Mesothelial cell of epicardium (in vitro differentiated cells): ENCODE measurements at places on chromosomes 1 and 21.
A peak's percentile ranks its signal among the peaks of the same experiment; 100 is the strongest.

DNA sequence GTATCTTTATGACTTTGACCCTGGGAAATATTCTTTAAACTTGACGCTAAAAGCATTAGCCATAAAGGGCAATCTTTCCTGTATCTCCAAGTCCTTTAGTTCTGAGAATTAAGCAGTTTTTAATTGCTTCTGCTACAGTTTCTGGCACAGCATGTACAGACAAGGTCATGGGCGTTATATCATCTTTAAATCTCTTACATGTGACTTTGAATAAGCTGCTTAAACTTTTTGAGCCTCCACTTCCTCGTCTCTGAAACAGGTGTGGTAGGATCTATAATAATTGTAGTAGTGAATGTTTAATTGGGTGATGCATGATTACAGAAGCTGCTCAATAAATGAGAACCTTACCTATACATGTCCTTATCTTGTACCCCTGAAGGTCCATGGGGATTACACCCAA is 153.4 kb downstream of the PLA2G4A start:
- DNase-seq = no peak

- DNase-seq = no peak
Observed at GRCh38 chr1:235409042-235409820, 42.0 kb downstream of the TBCE start.

- no peak for DNase-seq
Observed at GRCh38 chr1:210477328-210477924, 148.7 kb downstream of the HHAT start.

GRCh38 chr1:43206600-43207228 is 34.6 kb downstream of the CFAP57 start:
- DNase-seq = peak; percentile 71

GRCh38 chr1:230891413-230891812 is 23.1 kb upstream of the C1orf198 start:
- no peak for DNase-seq

DNA sequence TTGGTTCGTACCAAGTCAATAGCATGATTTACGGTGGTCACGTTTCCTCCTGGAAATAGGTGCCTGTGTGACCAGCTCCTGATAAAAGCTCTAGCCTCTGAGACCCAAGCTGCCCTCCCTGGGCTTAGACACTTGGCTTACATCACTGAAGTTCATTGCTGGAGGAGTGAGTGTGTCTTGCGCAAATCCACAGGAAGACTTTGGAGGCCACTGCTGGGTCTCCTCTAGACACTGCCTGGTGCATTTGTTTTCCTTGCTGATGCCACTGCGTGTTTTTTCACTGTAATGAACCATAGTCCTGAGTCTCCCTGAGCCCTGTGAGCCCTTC is 230.6 kb downstream of the DSCAM start:
- DNase-seq = no peak

GRCh38 chr1:212752252-212752933 is 39.2 kb downstream of the NSL1 start:
- no peak for DNase-seq

DNA sequence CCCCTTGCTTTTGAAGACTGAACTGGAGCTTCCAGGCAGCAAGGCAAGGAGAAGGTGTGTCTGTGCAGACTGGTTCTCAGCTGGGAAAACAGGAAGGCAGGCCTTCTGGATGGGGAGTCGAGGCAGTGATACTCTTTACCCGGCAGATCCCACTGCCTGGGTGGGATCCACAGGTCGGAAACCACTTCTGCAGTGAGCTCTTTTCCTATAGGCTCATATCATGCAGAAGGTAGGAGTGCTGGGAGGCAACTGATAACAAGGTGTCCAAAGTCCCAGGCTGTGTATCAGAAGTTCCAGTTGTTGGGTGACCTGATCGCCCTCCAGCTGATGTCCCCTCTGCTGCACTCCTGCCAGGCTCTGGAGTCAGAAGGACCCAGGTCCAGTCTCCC is 17.1 kb downstream of the ACOT11 start:
- DNase-seq = no peak

DNA sequence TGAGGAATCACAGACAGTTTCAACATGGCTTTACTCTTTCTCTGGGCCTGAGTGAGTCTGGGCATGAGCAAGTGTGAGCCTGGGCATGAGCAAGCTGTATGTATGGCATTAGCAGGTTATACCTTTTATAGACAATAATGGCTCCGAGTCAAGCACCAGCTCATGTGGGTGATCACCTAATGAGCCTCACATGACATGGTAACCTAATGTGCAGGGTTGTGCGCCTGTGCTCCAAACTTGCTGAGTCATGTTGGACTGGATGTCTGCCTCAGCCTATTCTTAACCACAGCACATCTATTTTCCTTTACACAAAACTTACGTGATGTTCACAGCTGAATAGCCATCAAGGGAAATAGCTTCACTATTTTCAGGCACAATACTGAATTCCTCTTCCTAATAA is 236.2 kb upstream of the NRIP1 start:
- no peak for DNase-seq

- peak; percentile 32 for DNase-seq
Observed at GRCh38 chr1:231420959-231421545, 1.0 kb downstream of the EGLN1 start.

GRCh38 chr1:41537788-41538351 is 53.4 kb upstream of the EDN2 start:
- DNase-seq = peak; percentile 35

DNA sequence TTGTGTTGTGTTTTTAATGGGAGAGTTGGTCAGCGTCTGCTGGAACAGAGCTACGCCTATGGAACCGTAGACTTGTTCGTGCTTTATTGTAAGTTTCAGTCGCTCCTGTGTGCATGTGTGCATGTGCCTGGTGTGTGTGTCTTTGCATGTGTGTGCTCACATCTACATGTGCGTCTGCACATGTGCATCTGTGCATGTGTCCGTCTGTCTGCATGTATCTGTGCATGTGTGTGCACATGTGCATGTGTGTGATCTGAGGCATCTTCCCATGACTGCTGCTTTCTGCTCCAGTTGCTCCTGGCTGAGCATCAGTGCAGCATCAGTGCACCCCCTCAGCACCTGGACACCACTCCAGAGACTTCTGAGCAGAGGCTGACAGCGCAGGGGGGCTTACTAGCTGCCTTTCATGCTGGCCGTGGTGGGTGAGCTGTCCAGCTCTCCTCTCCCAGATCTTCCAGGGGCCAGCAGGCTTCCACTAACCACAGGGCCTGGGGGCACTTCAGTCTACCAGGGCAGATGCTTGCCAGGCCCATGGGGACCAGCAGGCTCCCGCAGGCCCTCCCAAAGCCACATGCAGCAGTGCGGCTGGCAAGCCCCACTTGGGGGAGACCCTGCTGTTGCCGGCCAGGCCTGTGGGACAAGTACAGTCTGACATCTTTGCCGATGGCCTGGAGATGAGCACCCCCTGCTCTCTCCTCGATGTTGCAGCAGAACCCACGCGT is 47.8 kb upstream of the PCBP3 start:
- no peak for DNase-seq

GRCh38 chr1:89641781-89642180 is 8.9 kb downstream of the LRRC8C start:
- DNase-seq = no peak

DNA sequence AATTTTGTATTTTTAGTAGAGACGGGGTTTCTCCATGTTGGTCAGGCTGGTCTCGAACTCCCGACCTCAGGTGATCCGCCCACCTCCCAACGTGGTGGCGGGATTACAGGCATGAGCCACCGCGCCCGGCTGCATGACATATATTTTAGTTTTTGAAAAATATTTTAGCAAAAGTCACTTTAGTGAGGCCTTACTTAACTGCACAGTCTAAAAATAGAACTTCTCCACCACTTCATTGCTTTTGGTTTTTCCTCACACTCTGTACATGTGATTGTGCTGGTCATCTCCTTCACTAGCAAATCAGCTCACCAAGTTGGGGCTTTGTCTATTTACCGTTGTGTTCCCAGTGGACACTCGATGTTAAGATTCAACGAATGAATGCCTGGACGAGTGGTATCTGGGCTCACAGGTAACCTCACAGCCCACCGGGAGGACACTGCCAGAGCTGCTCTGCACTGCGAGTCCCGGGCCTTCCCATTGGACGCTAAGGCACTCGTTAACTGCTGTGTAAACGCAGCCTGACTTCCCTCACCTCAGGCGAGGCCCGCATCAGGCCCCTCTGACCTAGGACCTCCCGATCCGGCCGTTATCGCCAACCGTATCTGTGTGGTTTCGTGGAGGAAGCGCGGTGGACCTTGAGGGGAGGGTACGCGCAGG is 14.0 kb upstream of the ZNF692 start:
- DNase-seq = peak; percentile 37

DNA sequence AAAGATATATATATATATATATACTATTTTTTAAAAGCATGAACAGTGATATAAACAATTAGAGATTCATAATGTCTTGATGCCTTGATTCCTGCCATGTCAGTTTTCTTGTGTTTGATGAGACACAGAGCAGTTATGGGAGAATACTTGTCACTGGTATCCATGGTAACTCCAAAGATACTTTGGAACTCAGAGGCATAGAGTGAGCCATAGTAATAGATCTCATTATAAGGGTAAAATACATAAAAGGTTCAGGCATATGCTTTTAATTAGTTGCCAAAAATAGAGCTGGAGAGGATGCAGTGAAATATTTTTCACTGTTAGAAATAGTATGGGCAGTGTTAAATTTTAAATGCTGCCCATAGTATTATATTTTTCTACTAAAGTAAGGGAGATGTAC is 134.1 kb downstream of the SYT14 start:
- no peak for DNase-seq

GRCh38 chr1:239987103-239987745 is 104.5 kb upstream of the FMN2 start:
- no peak for DNase-seq

DNA sequence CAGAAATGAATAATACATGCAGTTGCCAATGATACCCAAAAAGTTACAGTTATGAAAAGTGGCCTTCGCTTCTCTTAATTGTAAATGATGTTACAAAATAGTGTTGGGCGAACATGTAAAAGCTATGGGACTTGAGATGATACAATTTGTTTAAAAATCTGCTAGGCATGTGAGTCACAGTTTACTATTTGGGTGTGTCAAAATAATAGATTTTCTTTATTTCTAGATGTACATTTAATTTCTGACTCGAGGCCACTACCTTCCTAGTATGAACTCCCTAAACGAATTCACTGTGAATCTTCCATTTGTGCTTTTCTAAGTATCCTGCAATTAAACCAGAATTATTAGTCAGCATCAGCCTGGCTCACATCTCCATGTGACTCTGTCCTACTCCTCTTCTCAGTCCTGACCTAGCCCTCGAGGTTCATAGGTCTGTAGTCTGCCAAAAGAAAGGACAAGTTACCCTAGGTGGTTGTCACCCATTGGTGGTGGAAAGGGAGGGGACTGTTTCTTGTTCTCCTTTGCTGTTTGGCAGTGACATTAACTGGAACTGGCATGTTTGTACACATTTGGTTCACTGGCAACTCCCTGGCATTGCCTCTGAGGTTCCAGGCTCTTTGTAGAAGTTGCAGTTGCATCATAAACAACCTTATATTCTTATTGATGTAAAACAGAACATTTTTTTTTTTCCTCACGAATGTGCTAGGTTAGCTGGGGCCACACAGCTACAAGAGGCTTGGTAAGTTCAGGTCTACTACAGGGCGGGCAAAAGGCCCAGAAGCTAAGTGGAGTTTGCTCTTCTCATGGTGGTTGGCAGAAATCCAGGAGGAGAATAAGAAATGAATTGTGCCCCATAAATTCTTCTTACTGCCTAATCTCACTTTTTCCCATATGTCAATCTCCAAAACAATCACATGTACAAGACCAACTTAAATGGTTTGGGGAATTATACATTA is 746.5 kb upstream of the ADAMTS5 start:
- no peak for DNase-seq

DNA sequence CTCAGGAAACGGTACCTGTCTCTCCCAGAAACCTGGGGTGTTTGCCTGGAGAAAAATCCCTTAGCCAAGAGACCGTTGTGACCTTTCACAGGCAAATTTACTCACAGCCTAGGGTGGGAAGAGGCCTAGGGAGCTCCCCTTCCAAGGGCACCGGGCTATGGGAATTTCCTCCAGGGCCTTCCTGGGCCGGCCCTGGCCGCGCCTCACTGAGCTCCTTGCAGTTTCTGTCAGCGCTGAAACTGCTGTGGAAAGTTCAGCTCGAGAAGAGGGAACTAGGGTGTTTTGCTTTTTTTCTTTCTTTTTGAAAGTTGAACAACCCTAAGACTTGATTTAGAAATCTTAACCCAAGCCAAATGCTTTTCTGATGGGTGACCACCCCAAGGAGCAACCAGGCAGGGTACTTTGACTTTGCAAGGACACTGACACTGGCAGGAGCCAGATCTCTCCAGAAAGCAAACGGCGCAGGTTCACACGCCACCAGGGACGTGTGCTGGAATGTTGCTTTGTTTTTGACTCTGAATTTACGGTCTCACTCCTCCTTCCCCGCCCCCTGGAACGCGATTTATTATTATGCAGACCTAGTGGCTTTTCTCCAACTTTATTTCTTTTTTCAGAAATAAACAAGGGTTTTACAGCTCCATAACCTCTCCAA is 229.6 kb upstream of the JUN start:
- DNase-seq = peak; percentile 30

- DNase-seq = no peak
Observed at GRCh38 chr1:182670032-182670749, 14.2 kb downstream of the RGS8 start.

- DNase-seq = no peak
Observed at GRCh38 chr1:244085891-244086290, 34.8 kb downstream of the ZBTB18 start.

DNA sequence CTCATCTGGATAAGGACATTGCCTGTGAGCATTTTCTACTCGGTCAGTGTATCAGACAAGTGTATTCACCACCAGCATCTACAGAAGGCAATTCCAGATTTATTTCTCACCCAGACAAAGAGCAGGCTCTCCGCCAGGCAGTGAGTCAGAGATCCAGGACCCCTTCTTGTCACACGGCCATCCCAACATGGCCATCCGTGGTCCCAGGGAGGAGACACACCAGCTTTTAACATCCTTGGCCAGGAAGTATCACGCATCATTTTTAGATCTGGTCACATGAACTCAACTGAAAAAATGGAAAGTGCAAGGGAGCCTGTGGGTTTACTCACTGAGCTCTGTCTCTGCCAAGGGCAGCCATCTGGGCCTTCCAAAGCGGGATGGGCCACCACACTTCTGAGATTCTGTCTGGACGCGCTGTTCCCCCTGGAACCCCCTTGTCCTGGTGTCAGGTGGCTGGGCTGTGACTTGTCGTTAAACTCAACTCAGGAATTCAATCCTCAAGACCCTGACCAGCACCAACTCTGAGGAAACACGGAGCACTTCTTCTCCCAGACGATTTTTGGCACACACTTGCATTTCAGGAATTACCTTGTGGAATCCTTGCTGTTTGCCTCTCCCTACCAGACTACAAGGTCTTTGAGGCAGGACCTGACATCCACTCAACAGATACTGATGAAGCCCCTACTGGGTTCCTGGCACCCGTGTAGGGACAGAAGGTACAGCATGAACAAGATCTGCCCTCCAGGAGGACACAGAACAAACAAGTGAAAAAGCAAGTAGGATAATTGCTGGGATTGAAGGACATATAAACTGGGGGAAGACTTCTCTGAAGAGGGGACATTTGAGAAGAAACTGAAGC is 21.6 kb upstream of the CCSAP start:
- DNase-seq = no peak

GRCh38 chr1:30532621-30533020 is 190.8 kb downstream of the MATN1 start:
- no peak for DNase-seq
